HFF-Myc (cell line): ENCODE measurements at places on chromosomes 1 and 21.

- DNase-seq = no peak
Measured at GRCh38 chr1:29696656-29697390, 460.5 kb downstream of the PTPRU start.

GRCh38 chr21:38095220-38095619, 161.6 kb upstream of the KCNJ15 start:
- DNase-seq = no peak

DNA sequence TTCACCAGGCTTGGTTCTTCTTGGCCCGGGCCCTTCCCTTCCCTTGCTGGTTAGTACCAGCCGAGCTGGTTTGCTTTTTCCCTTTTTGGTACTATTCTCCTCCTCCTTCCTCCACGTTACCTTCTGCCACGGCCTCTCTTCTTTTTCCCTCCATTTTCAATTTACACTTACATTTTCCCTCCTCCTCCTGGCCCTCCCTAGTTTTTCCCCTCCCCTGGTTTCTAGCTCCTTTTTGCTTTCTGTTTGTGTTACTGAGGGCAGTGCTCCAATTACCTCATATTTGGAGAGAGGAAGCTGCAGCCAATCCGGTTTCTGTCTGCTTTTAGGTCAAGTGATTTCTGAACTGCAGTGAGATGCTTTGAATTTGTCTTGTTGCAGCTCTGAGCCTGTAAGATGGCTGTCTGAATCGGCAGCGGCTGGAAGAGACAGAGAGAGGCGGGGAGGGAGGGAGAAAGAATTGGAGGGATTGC, 63.7 kb downstream of the MACF1 start:
- peak; percentile 63 for DNase-seq

GRCh38 chr1:153352523-153352922, 3.9 kb upstream of the PGLYRP4 start:
- DNase-seq = peak; percentile 17

GRCh38 chr1:196650403-196650802, 1.4 kb upstream of the CFH start:
- DNase-seq = no peak

- no peak for DNase-seq
Measured at GRCh38 chr21:46111857-46112724, 14.2 kb downstream of the COL6A2 start.

DNA sequence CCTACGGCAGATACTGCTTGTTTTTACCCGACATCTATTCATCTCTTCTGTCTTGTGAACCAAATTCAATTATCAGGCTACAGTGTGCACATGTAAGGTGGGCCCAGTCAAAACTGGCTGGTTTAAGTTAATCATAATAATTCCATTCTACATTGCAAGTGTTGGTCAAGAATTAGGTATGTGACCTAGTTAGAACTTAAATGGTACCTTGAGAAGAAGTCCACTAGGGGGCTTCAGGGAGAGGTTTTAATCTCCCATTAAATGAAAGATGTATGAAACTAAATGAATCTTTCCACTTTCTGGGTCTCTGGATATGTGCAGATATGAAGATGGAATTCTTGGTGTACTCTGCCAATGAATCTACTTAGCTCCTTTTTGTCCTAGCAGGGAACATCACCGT, 187.1 kb downstream of the CDC42BPA start:
- DNase-seq = peak; percentile 6

GRCh38 chr1:110138956-110139355, 11.3 kb upstream of the SLC6A17 start:
- no peak for DNase-seq

- DNase-seq = no peak
Measured at GRCh38 chr1:180962178-180962577, 49.5 kb downstream of the KIAA1614 start.

GRCh38 chr1:113675302-113675701, 84.0 kb downstream of the PHTF1 start:
- no peak for DNase-seq

- no peak for DNase-seq
Measured at GRCh38 chr1:77416692-77417450, 135.1 kb downstream of the AK5 start.

DNA sequence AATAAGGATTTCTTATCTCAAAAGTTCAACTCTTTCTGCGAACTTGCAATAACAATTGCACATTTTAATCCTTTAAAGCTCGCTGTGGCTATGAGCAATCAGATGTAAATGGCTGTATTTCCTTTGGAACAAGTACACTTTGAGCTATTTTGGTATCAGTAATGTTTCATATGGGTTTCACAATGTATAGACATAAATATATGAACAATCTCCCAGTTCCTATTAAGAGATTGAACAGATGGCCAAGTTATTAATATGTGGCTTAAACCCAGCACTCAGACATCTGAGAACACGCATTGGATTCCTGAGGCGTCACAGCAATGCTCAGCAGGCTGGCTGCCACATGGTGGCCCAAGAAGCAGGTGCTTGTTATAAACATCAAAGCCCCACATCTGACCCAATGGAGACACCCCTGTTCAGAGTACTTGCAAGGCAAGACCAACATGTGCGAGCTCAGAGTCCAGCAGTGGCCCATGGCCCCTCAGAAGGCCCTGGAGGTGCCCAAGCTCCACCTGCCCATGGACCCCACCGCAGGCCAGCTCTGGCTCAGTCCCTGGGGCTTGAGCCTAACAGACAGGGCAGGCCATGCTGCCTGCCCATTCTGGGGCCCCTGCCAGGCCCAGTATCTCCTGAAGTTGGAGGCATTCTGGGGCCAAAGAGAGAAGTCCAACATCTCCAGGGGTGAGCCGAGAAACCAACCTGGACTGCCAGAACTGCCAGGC, 23.7 kb downstream of the PSMG1 start:
- no peak for DNase-seq

- DNase-seq = no peak
Measured at GRCh38 chr1:29546496-29546895, 310.2 kb downstream of the PTPRU start.

DNA sequence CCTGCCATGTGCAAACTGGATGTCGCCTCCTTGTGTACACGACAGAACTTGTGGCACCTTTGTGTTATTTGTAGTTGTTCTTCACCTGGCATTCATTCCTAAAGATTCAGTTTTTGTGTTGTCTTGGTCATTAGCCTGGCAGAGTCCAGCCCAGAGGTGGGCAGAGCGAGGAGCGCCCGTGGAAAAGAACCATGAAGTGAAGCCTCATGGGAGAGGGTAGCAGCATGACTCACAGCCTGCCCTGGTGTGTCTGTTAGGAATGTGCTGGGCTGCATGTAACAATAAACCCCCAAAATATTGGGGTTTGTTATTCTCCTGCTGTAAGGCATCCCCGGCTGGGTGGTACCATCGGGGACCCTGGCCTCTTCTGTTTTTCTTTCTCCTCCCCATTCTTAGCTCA, 124.9 kb upstream of the TMEM51 start:
- DNase-seq = no peak
